Smooth muscle cell of the coronary artery (primary cell): ENCODE measurements at places on chromosomes 5 and 9. TPM values are rescaled to one million over a fixed set of nuclear protein-coding genes. Genes with fewer than 3 reads are reported as not detected.

Gene TAS2R1
- total RNA-seq: not detected in 2 replicates

Gene SLC6A7
- not detected in 2 replicates for total RNA-seq

Gene AK8
- total RNA-seq: 0.15 and 0.23 TPM in 2 replicates

Gene PCDHA4
- total RNA-seq: 0.23 and 0.82 TPM in 2 replicates

Gene PDLIM4
- 17.3 and 34.6 TPM in 2 replicates for total RNA-seq

Gene HCN1
- total RNA-seq: 0.30 TPM in 1 of 2 replicates, not detected in the other

Gene THOC3
- total RNA-seq: 22.1 and 26.8 TPM in 2 replicates

Gene FOXD4
- 0.08 and 0.23 TPM in 2 replicates for total RNA-seq

Gene HAVCR2
- total RNA-seq: 0.30 and 6.9 TPM in 2 replicates

Gene FAM193B
- total RNA-seq: 18.0 and 21.5 TPM in 2 replicates

Gene PTGER4
- total RNA-seq: 2.6 and 8.7 TPM in 2 replicates

Gene FSTL4
- total RNA-seq: not detected in 2 replicates

Gene ZNF366
- total RNA-seq: under 0.01 and 0.12 TPM in 2 replicates

Gene CARTPT
- total RNA-seq: not detected in 2 replicates

Gene SHC3
- 10.9 and 36.8 TPM in 2 replicates for total RNA-seq

Gene WDR31
- 0.83 and 5.3 TPM in 2 replicates for total RNA-seq

Gene NTRK2
- 0.38 and 25.4 TPM in 2 replicates for total RNA-seq

Gene PHYHD1
- total RNA-seq: 6.1 and 15.3 TPM in 2 replicates

Gene MYO10
- total RNA-seq: 43.9 and 73.8 TPM in 2 replicates

Gene LPCAT1
- total RNA-seq: 42.9 and 68.6 TPM in 2 replicates

Gene PCDHGB5
- 11.5 and 16.9 TPM in 2 replicates for total RNA-seq
